OCI-LY7 (cell line): ENCODE measurements at places on chromosomes 1 and 21. TPM values are rescaled to one million over a fixed set of nuclear protein-coding genes. Genes with fewer than 3 reads are reported as not detected.

Gene CD48
- total RNA-seq = 131 and 149 TPM in 2 replicates

- no peak for DNase-seq
Measured at GRCh38 chr1:90862782-90863181, 145.7 kb upstream of the BARHL2 start.

Gene OR2T1
- not detected in 2 replicates for total RNA-seq

DNA sequence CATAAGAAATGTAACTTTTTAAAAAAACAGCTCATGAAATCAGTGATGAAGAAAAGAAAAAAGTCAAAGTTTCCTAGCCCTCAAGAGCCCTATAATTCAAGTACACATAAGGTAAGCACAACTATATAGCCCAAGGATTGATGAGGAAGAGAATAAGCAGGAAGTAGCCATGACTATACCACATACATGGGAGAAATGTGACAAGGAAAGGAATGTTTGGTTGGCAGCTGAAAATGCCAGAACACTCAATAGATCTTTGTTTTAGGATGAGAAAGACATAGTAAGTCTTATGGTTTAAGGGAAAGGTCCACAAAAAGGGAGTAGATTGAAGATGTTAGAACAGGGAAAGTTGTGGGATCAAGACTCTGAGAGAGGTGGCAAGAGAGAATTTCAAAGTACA, 5.7 kb downstream of the DOCK7 start:
- DNase-seq = no peak

GRCh38 chr1:230415405-230416132, 10.6 kb downstream of the PGBD5 start:
- DNase-seq = no peak

Gene GCSAML
- not detected in 2 replicates for total RNA-seq

DNA sequence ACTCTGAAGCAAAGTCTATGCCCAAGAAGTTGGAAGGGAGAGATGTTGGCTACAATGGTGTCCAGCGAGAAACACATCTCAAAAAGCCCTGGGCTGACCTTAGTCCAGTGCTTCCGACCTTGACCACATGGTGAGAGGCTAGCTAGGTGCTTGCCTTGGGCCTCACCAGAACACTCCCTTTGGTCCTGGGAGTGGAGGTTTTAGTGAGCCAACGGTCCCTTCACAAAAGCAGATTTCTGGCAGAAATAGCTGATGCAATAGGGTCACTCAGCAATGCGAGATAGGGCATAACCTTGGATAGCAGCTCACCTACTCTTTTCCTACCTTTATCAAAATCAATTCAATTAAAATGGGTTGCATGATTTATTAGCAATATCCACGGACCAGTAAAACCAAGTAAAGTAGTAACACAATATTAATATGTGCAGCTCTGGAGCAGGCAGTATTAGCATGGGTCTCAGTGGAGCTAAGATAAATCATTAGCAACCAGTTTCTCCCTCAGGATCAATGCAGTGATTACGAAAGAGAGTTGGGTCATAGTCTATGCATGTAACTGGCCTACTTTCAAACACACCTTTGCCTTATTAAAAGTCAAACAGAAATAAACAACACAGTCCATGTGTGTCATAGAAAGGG, 1.9 kb downstream of the SLC30A10 start:
- no peak for DNase-seq

DNA sequence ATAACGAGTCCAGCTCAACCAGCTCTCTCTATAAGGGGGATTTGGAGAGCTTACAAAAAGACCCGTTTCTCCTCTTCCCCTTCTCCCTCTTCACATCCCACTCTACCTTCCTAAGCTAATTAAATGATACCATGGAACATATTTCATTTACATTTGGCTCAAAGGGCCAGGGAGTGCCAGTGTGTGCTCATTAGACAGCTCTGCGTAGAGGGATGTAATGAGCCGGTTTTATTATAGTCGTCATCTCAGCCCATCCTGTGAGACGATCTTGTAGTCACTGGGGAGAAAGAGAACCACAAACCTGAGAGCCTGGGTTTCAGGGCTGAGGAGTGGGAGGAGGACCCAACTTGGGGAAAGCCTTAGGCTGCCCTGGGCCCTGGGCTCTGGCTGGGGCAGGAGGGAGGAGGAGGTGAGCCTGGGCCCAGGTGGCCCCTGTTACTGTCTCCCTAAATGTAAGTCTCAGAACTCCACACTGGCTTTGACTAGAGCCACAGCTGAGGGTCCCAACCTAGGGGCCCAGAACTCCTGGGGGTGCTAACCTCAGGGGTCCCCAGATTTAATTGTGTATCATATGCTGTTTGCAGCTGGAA, 354.6 kb downstream of the MATN1 start:
- no peak for DNase-seq

- DNase-seq = no peak
Measured at GRCh38 chr1:24866211-24867083, 63.6 kb downstream of the RUNX3 start.

DNA sequence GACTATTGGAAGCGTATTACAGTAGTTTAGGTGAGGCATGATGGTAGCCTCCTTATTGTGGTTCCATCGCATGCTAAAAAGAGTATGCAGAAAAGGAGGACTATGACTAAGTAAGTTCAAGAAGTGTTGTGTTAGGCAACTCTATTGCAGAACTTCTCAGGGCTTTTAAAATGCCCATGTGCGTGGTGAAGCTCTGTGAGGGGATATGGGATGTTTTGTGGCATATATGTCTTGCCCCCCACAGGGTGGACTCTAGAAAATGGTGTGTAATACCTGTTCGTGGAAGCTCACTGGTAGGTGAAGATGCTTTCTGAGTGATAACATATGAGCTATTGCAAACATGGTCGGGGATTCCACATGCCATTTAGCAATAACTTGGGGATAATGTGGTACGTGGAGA, 31.7 kb downstream of the MAN1A2 start:
- DNase-seq = no peak

Gene IARS2
- total RNA-seq = 90.2 and 91.3 TPM in 2 replicates

DNA sequence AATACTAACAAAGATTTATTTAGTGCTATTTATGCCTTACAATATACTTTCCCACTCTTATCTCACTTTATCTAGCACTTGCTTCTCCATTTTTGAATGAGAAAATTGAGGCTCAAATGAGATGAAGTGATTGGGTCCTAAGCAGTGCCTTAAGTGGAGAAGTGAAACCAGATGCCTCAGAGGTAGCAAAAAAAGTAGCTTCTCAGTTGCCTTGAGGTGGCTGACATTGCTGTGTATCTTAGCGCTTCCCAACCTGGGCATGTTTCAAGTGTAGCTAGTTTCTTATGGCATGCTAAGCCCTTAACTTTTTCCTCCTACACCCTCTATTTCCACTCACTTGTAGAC, 390.4 kb downstream of the OMA1 start:
- no peak for DNase-seq

- DNase-seq = no peak
Measured at GRCh38 chr1:221633841-221634409, 108.0 kb downstream of the DUSP10 start.

DNA sequence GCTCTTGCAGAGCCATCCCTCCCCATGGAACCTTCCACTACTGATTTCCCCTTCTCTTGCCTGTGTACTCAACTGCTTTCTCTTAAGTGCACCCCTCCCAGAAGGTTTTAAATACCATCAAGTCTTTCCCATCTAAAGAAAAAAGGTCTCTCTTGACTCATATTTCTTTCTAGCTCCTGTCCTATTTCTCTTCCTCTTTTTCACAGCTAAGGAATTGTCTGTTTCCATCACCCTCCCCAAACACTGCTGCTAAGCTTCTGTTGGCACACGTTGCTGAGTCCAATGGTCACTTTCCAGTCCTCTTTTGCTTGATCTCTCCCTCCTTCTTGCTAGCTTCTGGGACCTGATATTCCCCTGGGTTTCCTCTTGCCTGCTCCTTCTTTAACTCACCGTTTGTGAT, 13.3 kb upstream of the GNL2 start:
- DNase-seq = no peak

- no peak for DNase-seq
Measured at GRCh38 chr1:47672622-47673021, 234.8 kb downstream of the FOXD2 start.

Gene ASTN1
- total RNA-seq = not detected in 2 replicates

GRCh38 chr1:145908653-145909052, 1.2 kb downstream of the ITGA10 start:
- DNase-seq = no peak

- no peak for DNase-seq
Measured at GRCh38 chr1:212254853-212255363, 30.3 kb upstream of the PPP2R5A start.

Gene SPRR4
- total RNA-seq = not detected in 2 replicates

Gene DIPK1A
- total RNA-seq = 25.4 and 26.2 TPM in 2 replicates

Gene SYTL1
- 81.7 and 91.6 TPM in 2 replicates for total RNA-seq

Gene PPM1J
- 3.7 and 4.2 TPM in 2 replicates for total RNA-seq

Gene MAB21L3
- not detected in 2 replicates for total RNA-seq
